ENCODE measurements at places on chromosomes 2 and 18. TPM values are rescaled to one million over a fixed set of nuclear protein-coding genes. Genes with fewer than 3 reads are reported as not detected.

The CNNM4 gene
- 6.7 TPM for total RNA-seq

The SERPINB10 gene
- total RNA-seq: not detected

The SLC14A1 gene
- total RNA-seq: not detected

The ALPG gene
- total RNA-seq: 2.5 TPM

The ADGRF3 gene
- total RNA-seq: 0.38 TPM

The DSG4 gene
- not detected for total RNA-seq

The MFF gene
- 112 TPM for total RNA-seq

The DLX1 gene
- total RNA-seq: not detected

The FLACC1 gene
- total RNA-seq: 0.10 TPM

The CYP26B1 gene
- 0.31 TPM for total RNA-seq

The KCNIP3 gene
- 2.6 TPM for total RNA-seq

The NOSTRIN gene
- not detected for total RNA-seq

The CIB4 gene
- total RNA-seq: not detected

The NRP2 gene
- total RNA-seq: 22.0 TPM

The NT5DC4 gene
- total RNA-seq: not detected

The NOL4 gene
- total RNA-seq: 4.4 TPM

The RRM2 gene
- total RNA-seq: 118 TPM

The LRRC30 gene
- not detected for total RNA-seq

The IL1F10 gene
- not detected for total RNA-seq

The SOWAHC gene
- total RNA-seq: 26.3 TPM

The ZRANB3 gene
- total RNA-seq: 15.2 TPM

The EVX2 gene
- total RNA-seq: 0.03 TPM

The CNDP1 gene
- not detected for total RNA-seq

The MAL gene
- 2.6 TPM for total RNA-seq

The LRPPRC gene
- 200 TPM for total RNA-seq

The BUB1 gene
- total RNA-seq: 184 TPM

The CD28 gene
- total RNA-seq: not detected

The SETBP1 gene
- 3.7 TPM for total RNA-seq

The DYSF gene
- total RNA-seq: 21.3 TPM

The TOGARAM2 gene
- 0.47 TPM for total RNA-seq

The GRHL1 gene
- total RNA-seq: 2.5 TPM

The SERPINB8 gene
- total RNA-seq: 2.1 TPM

The IGFBP5 gene
- total RNA-seq: 0.74 TPM

The CDH7 gene
- total RNA-seq: 2.0 TPM

The KRCC1 gene
- 10.3 TPM for total RNA-seq

The LIMS3 gene
- 0.31 TPM for total RNA-seq

The LANCL1 gene
- total RNA-seq: 41.1 TPM

The ST3GAL5 gene
- total RNA-seq: 8.9 TPM

The AQP12B gene
- total RNA-seq: not detected

Data from GM23338 (cell line).